Stimulated activated CD4-positive, alpha-beta T cell treated with anti-CD3 and anti-CD28 coated beads, Interleukin-2, amount 100 ng/mL, for 48 hours (primary cell): ENCODE measurements at places on chromosomes 4 and X.

- DNase-seq: no peak
These were observed 655.0 kb upstream of the LCORL start for GRCh38 chr4:18676526-18676915.

DNA sequence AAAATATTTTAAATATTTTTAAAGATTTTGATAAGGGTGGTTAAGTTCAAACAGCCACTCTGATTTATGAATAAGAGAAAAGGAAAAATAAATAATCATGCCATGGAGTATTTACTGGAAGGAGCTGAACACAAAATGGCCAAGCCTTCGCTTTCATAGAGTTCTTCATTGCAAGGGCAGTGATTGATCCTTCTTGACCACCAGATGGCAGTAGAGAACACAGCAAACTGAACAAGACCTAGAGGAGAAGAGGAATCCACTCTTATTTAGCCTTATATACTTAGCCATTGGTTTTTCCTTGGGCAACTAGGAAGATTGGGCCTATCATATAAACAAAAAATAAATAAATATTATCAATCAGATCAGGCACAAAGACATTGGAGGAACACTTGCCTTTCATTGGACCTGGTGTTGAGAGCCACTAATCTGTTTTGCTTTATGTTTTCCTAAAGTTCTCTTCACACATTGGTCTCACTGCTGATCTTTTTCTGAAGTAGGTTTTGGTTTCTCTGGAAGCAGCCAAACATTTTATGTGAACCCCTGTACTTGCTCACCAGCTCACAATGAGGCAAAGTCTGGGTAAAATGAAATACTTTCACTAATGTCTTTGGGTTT is 58.1 kb upstream of the PARM1 start:
- peak; percentile 7 for DNase-seq

GRCh38 chr4:77911091-77911490 is 48.5 kb downstream of the MRPL1 start:
- no peak for DNase-seq

DNA sequence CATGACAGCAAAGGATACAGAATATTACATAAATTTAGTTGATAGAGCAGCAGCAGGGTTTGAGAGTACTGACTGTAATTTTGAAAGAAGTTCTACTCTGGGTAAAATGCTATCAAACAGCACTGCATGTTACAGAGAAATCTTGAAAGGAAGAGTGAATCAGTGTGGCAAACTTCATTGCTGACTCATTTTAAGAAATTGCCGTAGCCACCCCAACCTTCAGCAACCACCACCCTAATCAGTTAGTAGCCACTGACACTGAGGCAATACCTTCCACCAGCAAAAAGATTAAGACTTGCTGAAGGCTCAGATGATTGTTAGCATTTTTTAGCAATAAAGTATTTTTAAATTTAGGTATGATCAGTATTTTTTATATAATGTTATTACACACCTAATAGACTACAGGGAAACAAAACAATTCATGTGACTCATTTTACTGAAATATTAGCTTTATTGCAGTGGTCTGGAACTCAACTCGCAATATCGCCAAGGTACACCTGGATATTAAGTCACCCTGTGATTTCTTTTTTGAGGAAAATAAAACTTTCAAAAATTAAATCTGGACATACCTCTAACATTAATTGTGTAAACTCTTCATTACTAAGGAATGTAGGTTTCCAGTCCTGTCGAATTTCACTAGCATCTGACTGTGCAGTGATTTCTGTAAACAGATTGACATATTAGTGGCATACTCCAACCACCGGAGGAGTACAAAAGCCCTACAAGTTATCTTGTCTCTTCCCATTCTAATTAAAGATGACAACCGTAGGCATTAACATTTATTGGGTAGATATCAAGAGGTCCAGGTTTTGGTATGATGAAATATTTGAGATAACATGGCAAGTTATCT is 71.1 kb downstream of the CLOCK start:
- DNase-seq: no peak

DNA sequence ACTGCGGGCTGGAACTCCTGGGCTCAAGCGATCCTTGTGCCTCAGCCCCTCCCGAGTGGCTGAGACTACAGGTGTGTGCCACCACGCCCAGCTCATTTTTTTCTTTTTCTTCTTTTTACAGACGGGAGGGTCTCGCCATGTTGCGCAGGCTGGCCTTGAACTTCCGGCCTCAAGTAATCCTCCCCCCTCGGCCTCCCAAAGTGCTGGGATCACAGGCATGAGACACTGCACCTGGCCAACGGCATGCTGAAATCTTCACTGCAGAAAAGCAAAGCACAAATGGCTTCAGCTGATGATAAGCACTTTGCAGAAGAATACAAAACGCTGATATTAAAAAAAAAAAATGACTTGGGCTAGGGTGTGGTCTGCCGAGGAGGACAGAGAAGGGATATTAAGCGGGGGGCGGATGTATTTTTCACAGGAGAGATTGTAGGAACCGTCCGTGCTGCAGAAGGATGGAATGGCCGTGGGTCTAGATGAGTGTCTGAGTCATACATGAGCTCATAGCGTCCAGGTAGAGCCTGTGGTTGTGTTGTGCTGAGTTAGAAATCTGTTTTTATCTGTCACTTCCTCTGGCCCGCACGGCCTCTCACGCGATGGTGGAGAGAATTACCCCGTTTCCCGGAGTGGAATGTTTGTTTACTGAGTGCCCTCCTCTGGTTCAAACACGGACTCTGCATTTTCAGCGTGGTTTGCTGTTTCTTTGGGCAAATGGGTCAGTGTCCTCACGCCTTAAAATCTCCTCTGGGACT is 8.5 kb upstream of the AKAP17A start:
- peak; percentile 52 for DNase-seq

GRCh38 chr4:186666252-186666651 is 57.4 kb downstream of the FAT1 start:
- DNase-seq: no peak

- no peak for DNase-seq
These were observed 242.9 kb downstream of the IQCM start for GRCh38 chr4:149572716-149573115.

DNA sequence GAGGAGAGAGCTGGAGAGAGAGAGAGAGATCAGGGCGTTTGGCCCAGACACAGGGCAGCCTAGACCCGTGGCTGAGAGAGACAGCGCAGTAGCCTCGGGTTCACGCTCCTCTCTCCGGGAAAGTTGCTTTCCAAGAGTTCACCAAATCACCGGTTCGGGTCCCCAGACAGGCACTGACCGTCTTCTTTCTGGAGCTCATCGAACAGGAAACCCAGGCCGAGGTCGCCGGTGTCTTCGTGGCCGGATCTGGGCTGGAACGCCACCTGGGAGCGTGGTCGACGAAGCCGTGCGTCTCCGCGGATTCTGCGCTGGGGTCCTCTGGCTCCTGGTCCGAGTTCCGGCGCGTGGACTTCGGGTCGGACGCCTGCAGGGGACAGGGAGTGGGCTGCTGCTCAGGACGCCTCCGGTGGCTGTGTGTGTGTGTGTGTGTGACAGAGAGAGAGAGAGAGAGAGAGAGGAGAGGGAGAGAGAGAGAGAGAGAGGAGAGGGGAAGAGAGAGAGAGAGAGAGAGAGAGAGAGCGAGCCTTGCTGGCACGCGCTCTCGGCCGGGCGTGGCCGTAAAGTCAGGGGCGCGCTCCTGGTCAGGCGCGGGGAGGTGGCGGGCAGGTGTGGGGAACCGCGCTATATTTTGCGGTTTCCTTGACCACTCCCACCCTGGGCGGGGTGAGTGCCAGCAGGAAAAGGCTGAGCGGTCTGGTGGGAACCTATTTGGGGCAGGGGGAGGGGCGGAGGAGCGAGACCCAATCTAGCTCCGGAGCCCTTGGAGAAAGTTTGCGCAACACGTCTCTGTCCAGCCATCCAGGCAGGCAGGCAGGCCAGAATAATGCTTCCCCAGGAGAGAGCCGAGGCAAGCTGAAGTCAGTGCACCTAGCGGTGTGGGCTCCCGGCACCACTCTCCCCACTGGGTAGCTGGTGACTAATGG is 62.1 kb downstream of the RHOXF2B start:
- DNase-seq: no peak

- no peak for DNase-seq
These were observed 9.4 kb downstream of the NPY5R start for GRCh38 chr4:163353054-163353453.

- no peak for DNase-seq
These were observed 44.0 kb downstream of the OSTC start for GRCh38 chr4:108694423-108694822.

- DNase-seq: no peak
These were observed 27.4 kb upstream of the GPR174 start for GRCh38 chrX:79117078-79117477.

GRCh38 chr4:129682586-129682985 is 586.6 kb downstream of the C4orf33 start:
- DNase-seq: no peak

GRCh38 chrX:139120760-139121159 is 409.2 kb upstream of the FGF13 start:
- DNase-seq: no peak

GRCh38 chr4:186936496-186937375 is 213.1 kb upstream of the FAT1 start:
- DNase-seq: no peak

DNA sequence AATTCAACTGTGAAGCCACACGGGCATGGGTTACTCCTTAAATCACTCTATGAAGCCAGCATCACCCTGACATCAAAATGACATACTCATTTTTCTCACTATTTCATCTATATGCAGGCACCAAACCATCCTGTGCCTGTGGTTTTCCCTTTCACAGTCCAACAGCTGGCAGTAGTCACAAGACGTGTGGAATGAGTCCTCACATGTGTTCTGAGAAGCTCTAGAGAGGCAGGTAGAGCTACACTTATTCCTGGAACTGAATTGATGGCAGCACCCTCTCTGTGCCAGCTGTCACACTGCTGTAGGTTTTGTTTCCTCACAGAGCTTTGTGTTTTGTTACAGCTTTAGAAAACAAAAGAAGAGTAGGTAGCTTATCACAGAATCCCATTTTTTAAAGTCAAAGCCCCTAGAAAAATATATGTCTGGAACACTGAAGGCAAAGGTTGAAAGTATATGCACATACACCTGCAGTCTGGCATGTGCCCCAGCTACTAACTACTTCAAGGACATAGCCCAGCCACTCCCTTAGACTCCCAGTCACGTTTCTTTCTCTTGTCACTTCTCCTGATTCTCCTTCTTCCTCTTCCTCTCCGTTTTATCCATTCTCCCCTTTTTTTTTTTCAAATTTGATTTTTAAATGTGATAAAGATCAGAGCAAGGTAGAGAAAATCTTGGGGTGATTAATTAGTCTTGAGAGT is 107.1 kb downstream of the ANXA10 start:
- DNase-seq: no peak

DNA sequence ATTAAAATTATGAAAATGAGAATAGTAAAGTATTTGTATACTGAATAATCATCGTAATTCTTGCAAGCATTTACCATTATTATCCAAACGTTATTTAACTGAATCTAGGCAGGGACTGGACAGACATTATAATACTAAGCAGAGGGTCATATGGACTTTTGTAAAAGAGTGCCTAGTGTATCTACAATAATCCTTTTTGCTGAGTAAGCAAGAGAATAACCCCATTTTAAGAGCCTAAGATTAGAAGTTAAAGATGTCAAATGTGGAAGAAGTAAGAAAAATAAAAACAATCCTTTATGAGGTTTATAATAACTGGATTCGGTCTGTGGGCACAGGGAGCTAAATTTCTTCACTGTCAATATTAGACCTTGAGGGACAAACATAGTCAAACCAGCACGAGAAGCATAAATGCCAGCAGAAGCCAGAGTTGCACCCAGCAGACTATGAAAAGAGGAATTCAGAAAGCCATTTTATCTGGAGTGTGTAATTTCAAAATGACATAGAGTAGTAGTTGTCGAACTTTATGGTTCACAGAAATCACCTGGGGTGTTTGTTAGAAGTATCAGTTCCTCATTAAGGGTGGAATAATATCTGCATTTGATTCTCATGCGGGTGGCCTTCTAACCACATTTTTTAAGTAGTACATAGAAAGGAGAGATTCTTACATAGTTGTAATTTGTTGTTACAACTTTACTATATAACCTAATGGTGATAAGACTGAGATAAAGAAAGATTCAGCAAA is 39.7 kb upstream of the DCLK2 start:
- no peak for DNase-seq

DNA sequence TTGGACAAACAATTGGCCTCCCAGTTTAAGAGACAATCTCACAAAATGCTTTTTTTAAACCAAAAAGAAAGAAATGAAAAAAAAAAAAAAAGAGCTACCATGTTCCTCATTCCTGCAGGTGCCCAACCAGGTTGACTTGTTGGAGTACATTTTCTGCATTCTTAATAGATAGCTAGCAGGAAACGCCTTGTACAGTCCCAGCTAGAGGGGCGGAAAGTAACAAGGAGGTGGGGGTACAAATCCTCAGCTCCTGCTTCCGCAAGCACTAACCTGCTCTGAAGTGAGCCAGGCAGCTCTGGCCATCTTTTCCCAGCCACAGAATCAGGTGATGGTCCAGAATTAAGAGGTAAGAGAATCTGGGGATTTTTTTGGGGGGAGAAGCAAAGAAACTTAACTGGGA is at the start of gene VGLL1:
Gene VGLL1 (plus strand): TSS at position 265 of the 400 bp plus-strand sequence. CDS start 3,806 bp downstream, outside the sequence.
- no peak for DNase-seq

GRCh38 chr4:15004739-15005301 is 2.5 kb downstream of the CPEB2 start:
- DNase-seq: peak; percentile 28

- DNase-seq: no peak
These were observed 726.3 kb upstream of the INTU start for GRCh38 chr4:126906466-126906865.

GRCh38 chr4:186722796-186723291 is 812 bp downstream of the FAT1 start:
- DNase-seq: no peak

DNA sequence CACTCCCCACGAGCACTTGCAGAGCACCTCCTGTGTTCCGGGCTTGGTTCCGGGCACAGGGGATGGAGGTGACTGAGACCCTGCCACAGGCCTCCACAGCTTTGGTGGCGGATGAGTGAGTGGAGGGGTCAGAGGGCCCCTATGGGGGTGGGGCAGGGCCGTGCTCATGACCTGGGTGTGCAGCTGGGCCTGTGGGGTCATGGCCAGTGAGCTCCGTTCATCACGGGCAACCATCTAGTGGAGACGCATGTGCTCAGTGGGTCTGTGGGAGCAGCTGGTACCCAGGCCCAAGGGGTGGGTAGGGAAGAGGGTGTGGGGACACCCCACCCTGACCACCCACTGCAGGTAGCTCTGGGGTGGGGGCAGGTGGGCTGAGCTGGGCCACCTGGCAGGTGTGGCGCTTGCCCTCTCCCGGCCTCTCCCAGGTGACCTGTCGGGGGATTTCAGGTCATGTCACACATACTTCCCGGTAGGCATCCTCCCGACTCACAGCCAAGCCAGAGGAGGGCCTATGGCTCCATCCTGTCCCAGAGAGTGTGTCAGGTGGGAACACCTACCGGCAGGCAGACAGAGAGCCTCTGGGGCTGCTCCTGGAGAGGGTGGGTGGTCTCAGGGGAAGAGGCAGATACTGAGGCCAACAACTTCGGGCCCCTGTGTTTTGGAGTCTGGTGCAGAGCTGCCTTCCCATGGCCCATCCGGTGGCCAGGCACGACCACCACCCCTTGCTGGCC is 3.6 kb downstream of the PSAPL1 start:
- DNase-seq: no peak

DNA sequence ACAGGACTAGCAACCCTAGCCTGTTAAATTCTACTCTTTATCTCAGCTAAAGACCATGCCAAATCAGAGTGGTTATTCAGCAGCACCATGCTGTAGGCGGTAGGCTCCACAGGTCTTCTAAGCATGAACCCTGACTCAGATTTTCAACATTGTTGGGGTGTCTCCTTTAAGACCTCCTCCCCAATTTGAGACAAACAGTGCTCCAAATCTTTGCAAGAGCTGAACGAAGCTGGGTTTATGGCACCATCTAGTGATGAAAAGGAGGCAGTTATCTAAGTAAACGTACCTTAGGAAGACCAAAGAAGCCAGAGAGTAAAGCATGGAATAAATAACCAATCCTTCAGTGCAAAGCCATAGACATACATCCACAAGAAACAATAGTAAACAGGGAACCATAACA is 334.5 kb upstream of the SLC7A11 start:
- no peak for DNase-seq
